Activated T-helper 2 cell treated with anti-CD3 and anti-CD28 coated beads, Interferon-gamma antibody, Interleukin-2, Interleukin-4, amounts not matched to agents 10 μg/mL and 5 μg/mL and 100 μg/mL, durations not matched to agents 14 hours and 24 hours and 36 hours (primary cell): ENCODE measurements at places on chromosomes 6 and 20. TPM values are rescaled to one million over a fixed set of nuclear protein-coding genes. Genes with fewer than 3 reads are reported as not detected.

DNA sequence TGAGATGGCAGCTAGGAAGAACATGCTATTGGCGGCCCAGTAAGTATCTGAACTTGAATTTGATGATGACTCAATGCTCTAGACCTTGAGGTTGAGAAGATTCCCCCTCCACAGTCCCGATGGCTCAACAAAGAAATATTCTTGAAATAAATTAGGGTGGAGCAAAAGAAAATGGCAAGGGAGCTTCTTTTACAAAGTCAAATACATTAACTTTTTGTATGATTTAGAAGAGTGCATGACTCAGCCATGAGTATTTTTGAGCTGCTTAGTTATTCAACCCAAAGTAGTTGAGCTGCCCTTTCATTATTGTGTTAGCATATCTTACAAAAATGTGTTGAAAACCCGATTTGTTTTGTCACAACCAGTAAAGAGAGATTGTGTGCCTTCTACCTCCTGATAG, 7.6 kb downstream of the TFAP2C start:
- no peaks in the 10 kb centered on the region for H3K4me1 ChIP-seq
- no peak overlapping the region for H3K27ac ChIP-seq
- H3K27me3 ChIP-seq: peaks cover 45% of the 10 kb centered on the region
- no peak for DNase-seq
- no peaks in the 10 kb centered on the region for H3K36me3 ChIP-seq

The MAPK13 gene
- 34.7 and 37.5 TPM in 2 replicates for total RNA-seq

The AIF1 gene
- total RNA-seq: 71.8 and 78.2 TPM in 2 replicates

GRCh38 chr6:53486679-53487078, 58.2 kb downstream of the GCLC start:
- H3K27ac ChIP-seq: no peak overlapping the region
- H3K27me3 ChIP-seq: peaks cover 29% of the 10 kb centered on the region
- H3K4me3 ChIP-seq: no peak overlapping the region

GRCh38 chr6:140537211-140537610, 1162.8 kb upstream of the CITED2 start:
- no peaks in the 10 kb centered on the region for H3K36me3 ChIP-seq
- H3K4me3 ChIP-seq: no peak overlapping the region
- H3K27ac ChIP-seq: no peak overlapping the region
- no peaks in the 10 kb centered on the region for H3K4me1 ChIP-seq
- H3K27me3 ChIP-seq: peaks cover 6% of the 10 kb centered on the region

The HDGFL1 gene
- not detected in 2 replicates for total RNA-seq

The GTSF1L gene
- 0.48 TPM in 1 of 2 replicates, not detected in the other for total RNA-seq

The CLVS2 gene
- not detected in 2 replicates for total RNA-seq

The OPRM1 gene
- not detected in 2 replicates for total RNA-seq
